ENCODE measurements at places on chromosomes 2 and 18.
A peak's percentile ranks its signal among the peaks of the same experiment; 100 is the strongest.

GRCh38 chr2:156896294-156896693, 361.2 kb upstream of the GALNT5 start:
- no peak for DNase-seq

GRCh38 chr2:160492401-160493226, 993 bp downstream of the RBMS1 start:
- peak; percentile 38 for DNase-seq

DNA sequence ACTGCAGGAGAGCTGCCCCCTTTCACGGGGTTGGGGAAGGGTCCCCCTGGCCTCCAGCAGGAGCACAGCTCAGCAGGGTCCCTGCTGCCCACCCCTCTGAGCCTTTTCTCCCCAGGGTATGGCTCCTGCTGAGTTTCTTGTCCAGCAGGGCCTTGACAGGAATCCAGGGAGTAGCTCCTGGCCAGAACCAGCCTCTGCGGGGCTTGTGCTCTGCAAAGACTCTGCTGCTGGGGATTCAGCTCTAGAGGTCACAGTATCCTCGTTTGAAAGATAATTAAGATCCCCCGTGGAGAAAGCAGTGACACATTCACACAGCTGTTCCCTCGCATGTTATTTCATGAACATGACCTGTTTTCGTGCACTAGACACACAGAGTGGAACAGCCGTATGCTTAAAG, 21.2 kb downstream of the FOSL2 start:
- DNase-seq, result no peak

DNA sequence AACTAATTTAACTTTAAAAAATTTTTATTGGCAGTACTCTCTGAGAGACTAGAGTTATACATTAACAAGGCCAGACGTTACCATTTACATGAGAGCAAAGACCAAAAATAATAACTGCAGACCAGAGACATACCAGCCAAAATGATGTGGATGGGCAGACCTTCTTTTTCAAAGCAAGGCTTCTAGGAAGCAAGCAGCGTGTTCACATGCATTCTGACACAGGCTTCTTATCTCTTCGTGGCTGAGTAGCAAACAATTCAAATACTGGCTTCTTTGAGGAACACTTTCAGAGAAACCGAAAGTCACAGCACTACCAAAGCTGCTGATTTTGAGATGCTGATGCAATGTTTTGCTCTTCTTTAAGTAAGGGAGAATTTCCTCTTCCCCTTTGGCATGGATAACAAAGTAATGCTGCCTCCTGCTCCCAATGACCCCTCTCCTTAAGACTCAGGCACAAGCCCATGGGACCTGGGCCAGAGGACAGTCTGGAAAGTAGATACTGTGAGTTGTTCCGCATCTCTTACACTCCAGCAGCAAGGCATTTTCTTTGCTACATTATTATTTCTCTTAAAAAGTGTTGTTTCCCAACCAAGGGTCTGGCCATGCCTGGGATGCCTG, 181.9 kb downstream of the MREG start:
- no peak for DNase-seq

GRCh38 chr2:64341461-64341860, 112.5 kb upstream of the LGALSL start:
- DNase-seq, result no peak

GRCh38 chr2:161104054-161104553, 56.1 kb upstream of the TANK start:
- DNase-seq, result no peak

- no peak for DNase-seq
Measured at GRCh38 chr2:236464140-236464539, 105.5 kb upstream of the ACKR3 start.

GRCh38 chr2:32806857-32807256, 139.9 kb upstream of the LTBP1 start:
- no peak for DNase-seq

DNA sequence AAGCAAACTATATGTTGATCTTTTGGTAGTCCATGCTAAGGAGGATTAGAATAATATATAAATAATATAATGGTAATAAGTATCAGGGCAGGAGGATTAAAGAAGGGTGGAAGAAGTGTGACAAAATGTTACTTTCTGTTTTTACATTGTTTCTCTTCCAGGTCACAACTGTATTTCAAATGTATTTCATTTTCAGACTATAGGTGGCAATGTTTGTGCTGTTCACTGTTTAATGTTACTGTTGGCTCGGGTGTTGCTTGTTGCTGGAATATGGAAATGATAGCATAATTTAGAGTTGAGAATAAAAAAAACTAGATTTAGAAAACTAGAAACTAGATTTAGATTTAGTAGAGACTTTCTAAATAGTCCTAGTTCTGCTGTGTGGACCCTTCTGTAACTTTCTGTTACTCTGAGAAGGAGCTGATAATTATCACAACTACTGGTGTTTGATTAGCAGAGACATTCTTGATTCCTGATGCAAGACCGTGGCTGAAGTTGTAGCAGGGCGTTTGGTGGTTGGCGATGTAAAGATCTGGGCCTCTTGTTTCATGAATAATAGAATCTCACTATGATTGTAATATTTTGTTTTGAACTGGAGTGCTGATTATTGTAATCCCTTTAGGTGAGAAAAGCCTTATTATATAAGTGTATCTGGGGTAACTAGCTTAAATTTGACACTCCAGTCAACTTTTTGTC, 7.9 kb downstream of the NEDD4L start:
- no peak for DNase-seq

DNA sequence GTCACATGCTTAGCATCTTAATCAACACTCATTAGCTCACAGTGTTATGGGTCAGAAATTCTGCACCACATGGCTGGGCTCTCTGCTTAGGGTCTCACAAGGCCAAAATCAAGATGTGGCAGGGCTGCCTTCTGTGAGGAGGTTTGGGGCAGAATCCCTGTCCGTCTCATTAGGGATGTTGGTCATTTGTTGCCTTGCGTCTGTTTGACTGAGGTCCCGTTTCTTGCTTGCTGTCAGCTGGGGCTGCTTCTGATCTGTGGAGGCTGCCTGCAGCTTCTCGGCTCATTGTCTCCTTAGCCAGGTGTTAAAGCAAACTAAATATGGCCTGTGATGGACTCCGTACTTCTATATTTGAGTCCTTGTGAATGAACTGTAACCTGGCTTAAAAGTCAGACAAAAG, 146.5 kb downstream of the NDUFA10 start:
- no peak for DNase-seq

GRCh38 chr2:168948621-168949212, 47.6 kb downstream of the G6PC2 start:
- no peak for DNase-seq

DNA sequence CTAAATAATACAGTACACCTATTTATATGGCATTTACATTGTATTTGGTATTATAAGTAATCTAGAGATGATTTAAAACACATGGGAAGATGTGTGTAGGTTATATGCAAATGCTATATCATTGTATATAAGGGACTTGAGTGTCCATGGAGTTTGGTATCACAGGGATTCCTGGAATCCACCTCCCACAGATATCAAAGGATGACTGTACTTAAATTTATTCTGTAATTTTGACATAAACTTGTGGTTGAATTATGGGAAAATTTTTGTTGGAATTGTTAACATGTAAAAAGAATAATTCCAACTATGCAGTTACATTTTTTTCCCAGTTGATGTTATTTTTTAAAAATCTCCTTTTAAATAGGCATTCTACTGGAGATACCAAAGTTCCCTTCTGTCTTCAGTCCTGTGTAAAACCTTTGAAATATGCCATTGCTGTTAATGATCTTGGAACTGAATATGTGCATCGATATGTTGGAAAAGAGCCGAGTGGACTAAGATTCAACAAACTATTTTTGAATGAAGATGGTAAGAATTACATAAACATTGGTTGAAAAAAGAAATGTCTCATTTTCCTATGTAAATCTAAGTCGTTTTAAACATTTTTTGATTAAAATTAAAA, 24.1 kb downstream of the GLS start:
- no peak for DNase-seq

GRCh38 chr2:33342705-33343104, 133.7 kb upstream of the RASGRP3 start:
- no peak for DNase-seq

Data from stimulated activated CD4-positive, alpha-beta T cell treated with anti-CD3 and anti-CD28 coated beads, Interleukin-15, amount 100 ng/mL, for 1 hour (primary cell).